Left ventricle myocardium superior (tissue), 1 donor: ENCODE measurements at places on chromosomes 16 and 17.

DNA sequence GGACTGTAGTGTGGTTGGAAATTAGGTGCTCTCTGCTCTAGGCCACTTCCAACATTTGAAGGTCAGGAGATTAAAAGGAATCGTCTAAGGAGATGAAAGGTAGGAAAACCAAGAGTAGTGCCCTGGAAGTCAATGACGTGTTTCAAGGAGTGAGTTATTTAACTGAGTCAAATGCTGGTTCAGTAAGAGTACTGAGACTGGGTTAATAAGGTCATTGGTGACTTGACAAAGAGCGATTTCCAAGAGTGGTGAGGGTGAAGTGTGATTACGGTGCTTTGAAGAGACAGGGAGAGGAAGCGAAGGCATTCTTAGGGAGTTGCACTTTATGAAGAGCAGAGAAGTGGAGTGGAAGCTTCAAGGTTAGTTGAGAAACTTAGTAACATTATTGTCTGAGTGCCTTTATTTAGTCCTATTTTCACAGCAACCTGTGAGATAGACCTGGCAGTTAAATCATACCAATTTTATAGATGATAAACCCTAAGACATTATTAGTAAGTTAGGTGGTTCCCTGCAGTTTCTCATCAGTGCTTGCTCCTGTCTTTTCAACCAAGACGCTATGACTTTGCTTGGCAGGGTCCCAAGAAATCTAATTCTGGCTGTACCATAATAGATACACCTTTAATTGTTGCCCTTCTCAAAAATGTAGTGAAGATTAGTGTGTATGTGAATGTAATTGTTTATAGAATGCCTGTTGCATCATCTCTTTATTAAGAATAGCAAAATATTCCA lies 5.9 kb downstream of the ZNF207 start:
- DNase-seq, result no peak

DNA sequence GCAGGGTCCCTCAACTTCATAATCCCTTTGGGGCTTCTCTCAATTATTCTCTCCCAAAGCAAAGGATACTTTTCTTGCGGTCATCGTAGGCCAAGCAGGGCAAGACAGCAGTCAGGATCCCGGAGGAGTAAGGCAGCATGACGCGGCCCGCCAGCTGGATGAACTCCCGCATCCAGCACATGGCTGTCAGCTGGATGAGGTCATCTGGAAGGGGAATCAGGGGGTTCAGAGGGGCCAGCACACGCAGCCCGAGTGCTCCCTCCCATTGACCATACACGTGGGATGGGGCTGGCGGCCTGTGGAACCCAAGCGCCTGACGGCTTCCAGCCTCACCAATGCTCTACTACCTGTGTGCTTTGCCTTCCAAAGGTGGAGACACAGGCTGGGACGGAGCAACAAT lies 19.2 kb downstream of the VAC14 start:
- DNase-seq, result peak; percentile 71

GRCh38 chr17:80833952-80834892 lies 157.4 kb upstream of the CHMP6 start:
- peak; percentile 84 for DNase-seq

DNA sequence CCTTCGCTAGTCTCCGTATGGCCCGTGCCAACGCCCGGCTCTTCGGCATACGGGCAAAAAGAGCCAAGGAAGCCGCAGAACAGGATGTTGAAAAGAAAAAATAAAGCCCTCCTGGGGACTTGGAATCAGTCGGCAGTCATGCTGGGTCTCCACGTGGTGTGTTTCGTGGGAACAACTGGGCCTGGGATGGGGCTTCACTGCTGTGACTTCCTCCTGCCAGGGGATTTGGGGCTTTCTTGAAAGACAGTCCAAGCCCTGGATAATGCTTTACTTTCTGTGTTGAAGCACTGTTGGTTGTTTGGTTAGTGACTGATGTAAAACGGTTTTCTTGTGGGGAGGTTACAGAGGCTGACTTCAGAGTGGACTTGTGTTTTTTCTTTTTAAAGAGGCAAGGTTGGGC lies 2.5 kb downstream of the RPL13 start:
- DNase-seq, result no peak

- no peak for DNase-seq
These were observed 203.2 kb downstream of the NTN1 start for GRCh38 chr17:9224485-9224884.

DNA sequence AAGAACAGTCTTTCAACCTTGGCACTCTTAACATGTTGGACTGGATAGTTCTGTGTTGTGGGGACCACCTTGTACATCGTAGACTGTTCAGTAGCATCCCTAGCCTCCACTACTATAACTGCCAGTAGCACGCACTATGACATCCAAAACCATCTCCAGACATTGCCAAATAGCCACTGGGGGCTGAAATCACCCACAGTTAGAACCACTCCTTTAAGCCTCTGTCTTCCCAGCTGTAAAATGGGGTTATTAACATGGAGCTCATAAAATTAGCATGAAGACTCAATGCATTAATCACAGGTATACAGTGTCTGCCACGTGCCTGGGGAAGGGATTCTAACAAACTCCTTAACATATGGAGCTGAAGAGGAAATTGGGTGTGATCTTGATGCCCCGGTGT lies 49.7 kb downstream of the LYRM1 start:
- no peak for DNase-seq

- no peak for DNase-seq
These were observed 25.5 kb downstream of the TMEM92 start for GRCh38 chr17:50299776-50300175.

GRCh38 chr17:39889200-39889599 lies 21.2 kb downstream of the ZPBP2 start:
- no peak for DNase-seq

DNA sequence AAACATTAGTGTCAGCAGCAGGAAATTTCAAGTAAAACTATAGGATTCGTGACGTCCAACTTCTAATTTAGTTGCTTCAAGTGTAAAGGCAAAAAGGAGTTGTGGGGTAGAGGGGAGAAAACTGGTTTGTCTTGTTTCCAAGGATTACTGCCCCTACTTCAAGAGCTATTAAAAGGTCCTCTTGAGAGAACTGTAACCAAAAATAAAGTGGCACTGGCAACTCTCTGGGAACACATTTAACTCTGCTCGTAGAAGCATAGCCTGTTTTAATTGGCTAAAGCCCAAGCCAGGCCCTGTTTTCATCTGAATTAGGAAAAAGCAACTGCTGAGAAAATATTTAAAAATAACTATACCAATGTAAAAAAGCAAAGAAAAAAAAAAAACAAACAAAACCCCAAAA lies 51.8 kb upstream of the AKAP1 start:
- DNase-seq, result no peak

DNA sequence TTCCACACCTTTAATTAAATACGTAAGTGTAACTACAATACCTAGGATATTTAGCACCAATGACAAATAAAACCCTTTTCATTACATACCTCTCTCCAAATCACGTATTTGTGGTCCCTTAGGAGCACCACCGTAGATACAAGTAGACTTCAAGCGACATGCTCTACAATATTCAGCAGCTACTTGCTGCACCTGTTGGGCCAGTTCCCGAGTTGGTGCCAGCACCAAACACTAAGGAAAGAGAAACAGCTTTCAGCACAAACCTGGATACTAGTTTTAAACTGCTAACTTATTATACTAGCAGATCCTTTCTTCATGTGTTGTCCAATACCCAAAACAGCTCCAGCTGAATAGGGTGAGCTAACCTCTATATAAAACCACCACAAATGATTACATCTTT lies 2.7 kb downstream of the DDX5 start:
- no peak for DNase-seq

DNA sequence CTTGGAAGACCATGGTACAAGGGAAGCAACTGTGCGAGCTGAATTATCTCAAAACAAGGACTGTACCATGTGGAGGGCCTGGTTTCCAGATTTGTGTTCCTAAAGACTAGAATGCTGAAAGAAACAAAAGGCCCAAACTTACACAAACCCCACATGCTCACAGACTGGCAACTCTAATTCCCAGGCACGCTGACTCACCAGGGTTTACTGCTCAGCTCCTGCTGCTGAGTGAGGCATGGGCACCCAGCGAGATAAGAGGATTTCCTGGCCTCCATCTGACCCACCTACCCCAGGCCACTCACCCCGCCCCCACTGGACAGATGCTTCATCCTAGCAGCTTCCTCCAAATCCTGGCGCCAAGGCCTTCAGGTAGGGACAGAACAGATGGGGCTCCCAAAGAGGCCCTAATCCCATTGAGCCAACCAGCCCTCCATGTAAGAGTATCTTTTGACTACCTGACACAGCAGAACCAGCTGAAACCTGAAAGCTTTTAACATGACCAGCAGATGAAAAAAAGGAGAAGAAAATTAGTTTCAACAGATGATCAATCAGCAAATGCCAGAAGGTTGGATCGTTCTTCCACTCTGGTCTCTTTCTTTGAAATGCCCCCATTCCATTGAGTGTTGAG lies 33.9 kb downstream of the DCUN1D3 start:
- peak; percentile 42 for DNase-seq

GRCh38 chr16:20866801-20867200 lies 33.4 kb downstream of the DCUN1D3 start:
- peak; percentile 49 for DNase-seq

DNA sequence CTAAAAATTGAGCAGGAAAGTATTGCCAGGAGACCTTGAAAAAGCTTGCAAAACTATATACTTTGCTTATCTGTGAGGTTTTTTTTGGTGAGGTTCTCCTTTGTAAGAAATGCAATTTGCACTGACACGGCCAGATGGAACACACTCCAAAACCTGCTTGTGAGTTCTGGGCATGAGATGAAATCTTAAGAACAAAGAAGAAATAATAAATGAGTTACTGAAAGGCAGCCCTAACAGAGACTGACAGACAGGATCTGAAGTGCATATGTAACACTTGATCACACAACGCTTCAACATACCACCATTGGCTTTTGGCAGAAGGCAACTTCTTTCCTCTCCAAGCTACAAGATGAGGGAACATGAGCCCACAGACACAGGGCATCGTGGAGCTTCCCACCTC lies 82.6 kb downstream of the USP31 start:
- no peak for DNase-seq

- no peak for DNase-seq
These were observed 2.3 kb downstream of the RAB37 start for GRCh38 chr17:74739227-74739831.

GRCh38 chr17:43976963-43977837 lies 23.5 kb upstream of the PYY start:
- no peak for DNase-seq

GRCh38 chr17:16435925-16436886 lies 20.8 kb downstream of the TRPV2 start:
- DNase-seq, result peak; percentile 22

- no peak for DNase-seq
These were observed 6.5 kb upstream of the NPIPB7 start for GRCh38 chr16:28478506-28479180.
